Putamen (tissue), 1 donor: ENCODE measurements at places on chromosomes 4 and X.

DNA sequence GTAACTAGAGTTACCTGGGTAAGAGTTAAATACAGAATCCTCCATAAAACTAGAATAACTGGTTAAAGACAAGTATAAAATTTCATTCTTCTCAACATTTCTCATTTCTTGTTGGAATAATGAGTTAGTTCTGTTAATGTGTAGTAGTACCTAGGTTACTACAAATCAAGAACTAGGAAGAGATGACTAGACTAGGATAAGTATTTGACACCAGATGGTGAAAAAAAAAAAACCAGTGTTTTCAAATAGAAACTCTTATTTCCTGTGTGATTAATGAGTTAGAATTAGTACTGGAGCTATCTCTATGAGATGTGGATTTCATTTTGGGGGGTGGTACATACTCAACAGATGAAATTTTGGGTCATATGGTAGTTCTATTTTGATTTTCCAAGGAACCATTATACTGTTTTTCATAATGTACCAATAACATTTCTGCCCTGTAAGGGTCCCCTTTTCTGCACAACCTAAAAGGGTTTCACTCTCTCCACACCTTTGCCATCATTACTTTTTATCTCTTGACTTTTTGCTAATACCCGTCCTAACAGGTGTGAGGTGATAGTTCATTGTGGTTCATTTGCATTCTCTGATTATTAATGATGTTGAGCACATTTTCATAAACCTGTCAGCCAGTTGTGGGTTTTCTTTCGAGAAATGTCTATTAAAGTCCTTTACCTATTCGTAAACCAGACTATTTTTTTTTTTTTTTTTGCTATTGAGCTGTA is 1.7 kb upstream of the VCX start:
- DNase-seq, result no peak

DNA sequence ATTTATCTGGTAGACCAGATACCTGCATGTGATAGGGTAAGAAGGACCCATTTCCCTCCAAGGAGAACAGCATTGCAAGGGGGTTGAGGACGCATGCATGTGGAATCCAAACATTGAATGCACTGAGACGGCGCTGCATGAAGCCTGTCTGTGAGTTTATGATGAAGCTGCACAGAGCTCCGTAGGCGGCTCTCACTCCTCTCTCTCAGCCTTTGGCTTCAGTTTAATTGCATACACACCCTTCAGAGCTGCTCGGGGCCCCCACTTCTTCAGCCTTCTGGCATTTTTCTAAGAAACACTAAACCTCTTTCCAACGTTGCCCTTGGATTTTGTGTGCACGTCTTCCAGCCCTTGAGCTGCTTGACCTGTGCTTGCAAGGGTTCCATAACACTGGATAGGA is 176.6 kb downstream of the DHRSX start:
- DNase-seq, result no peak

- no peak for DNase-seq
Measured at GRCh38 chr4:168335621-168336020, 17.1 kb upstream of the DDX60 start.

DNA sequence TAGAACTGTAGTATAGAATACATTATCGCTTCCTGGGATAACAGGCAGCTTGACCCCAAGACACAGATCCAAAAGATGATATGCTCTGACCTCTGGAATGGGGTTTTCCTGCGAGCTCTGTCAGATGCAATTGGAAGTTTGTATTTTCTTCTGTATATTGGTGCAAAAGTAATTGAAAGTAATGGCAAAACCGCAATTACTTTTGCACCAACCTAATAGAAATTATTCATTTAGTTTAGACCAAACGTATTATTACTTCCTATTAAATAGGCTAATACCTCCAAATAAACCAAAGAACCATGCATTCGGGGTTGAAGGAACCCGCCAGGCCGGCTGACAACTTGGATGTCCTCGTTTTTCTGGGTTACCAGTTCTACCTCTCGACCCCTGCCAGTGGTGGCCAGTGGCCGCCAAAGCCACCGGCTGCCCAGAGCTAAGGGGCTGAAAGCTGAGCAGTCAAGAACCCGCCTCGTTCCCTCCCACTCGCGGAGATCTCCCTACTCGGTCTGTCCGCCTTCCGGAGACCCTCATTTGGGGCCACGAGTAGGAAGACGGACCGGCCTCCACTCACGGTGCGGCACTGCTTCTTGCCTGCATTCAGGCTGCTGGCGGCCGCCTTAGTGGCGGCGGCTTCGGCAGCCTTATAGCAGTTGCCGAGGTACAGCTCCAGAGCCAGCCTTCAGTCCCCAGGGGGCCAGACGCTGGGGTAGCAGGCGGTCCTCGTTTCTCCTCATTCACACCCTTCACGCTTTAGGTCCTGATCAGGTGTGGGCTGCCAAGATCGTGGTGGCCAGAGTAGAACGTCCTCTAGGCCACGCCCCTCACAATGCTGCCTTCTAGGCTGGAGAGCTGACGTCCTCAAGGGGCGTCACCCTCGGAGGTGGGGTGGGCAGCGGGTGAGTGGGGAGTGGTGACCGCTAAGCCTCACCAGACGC is 121.9 kb downstream of the RBMX2 start:
- peak; percentile 16 for DNase-seq

DNA sequence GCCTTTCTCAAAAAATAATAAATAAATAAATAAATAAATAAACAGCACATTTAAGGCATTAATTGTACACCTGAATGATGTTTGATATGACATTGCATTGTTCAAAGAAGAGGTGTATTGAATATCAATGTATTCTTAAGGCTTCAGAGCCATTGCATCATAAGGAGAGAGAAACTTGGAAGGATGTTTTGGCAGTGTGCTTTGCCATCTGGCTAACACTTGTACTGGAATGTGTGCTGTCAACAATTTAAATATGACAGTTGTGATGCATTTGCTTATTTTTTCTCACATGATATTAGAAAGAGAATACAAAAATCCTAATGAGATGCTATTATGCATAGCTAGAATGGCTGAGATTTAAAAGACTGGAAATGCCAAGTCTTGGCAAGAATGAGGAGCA is 67.8 kb downstream of the FAM133A start:
- no peak for DNase-seq

DNA sequence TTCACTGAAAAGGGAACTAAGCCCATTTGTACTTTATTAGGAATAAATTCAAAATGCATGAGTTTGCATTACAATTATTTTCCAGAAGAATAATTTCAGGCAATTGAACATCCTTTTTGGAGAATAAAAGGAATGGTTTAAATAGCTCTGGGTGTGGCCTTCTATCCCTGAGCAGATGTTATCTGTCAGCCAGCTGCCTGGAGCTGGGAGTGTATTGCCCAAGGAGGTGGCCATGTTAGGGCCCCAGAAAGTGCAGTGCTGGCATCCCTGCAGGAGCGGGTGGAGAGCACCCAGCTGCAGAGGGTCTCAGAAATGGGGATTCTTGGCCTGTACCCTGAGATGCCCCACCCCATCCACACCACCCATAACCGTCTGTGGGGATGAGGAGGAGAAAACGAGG is 21.6 kb upstream of the VEGFD start:
- DNase-seq, result no peak

GRCh38 chr4:153082322-153083301 is 121.6 kb upstream of the TRIM2 start:
- no peak for DNase-seq

GRCh38 chr4:46390355-46391058 is 579 bp upstream of the GABRA2 start:
- peak; percentile 42 for DNase-seq

GRCh38 chrX:39859991-39860861 is 237.5 kb downstream of the BCOR start:
- DNase-seq, result no peak

GRCh38 chrX:15790769-15791290 is 546 bp downstream of the ZRSR2 start:
- DNase-seq, result peak; percentile 18

DNA sequence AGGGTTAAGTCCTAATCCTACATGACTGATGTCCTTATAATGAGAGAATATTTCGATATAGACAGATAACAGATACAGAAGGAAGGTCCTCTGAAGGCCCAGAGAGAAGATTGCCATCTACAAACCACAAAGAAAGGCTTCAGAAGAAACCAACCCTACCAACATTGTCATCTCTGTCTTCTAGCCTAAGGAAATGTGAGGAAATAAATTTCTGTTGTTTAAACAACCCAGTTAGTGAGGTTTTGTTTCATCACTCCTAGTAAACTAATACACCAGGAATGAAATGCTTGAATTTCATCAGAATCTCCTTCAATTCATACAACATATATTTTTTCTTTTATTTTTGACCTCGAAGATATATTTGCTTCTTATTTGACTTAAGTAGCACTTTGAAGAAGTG is 1527.8 kb downstream of the STIM2 start:
- DNase-seq, result no peak

GRCh38 chr4:90889171-90889570 is 762.0 kb downstream of the CCSER1 start:
- DNase-seq, result peak; percentile 57

DNA sequence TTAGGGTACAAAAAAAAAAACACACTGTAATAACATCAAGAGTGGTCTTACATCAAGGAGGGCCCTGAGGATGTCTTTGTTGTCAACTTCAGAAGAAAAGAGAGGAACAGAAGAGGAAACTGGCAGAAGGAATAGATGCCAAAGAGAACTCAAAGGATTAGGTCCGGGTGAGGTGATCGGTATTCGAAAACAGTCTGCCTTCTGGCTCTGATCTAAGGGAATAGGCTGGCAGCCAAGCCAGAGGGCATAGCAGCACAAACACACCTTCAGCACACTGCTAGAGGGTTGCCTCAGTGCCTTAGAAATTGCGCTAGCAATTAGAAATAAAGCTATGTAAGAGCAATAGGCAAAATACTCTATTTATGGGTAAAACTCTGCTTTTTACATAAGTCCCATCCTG is 91.4 kb upstream of the TTC29 start:
- DNase-seq, result no peak

GRCh38 chrX:108097380-108097779 is 5.8 kb downstream of the ATG4A start:
- DNase-seq, result no peak

DNA sequence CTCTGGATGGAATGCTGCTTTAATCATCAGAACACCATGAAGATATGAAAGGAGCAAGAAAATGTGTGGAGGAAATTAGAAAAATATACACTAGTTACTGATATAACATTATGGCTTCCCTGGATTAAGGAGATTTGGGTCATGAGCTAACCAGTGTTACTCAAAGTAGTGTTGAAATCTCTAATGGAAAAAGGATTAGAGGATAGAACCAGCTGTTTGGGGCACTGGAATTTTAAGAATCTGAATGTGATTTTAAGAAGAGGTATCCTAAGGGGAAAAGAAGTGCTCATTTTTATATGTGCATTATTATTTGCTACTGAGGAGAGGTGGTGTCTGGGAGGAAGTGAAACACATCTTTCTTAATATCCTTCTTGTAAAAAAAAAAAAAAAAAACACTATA is 164.1 kb upstream of the PPARGC1A start:
- DNase-seq, result no peak

DNA sequence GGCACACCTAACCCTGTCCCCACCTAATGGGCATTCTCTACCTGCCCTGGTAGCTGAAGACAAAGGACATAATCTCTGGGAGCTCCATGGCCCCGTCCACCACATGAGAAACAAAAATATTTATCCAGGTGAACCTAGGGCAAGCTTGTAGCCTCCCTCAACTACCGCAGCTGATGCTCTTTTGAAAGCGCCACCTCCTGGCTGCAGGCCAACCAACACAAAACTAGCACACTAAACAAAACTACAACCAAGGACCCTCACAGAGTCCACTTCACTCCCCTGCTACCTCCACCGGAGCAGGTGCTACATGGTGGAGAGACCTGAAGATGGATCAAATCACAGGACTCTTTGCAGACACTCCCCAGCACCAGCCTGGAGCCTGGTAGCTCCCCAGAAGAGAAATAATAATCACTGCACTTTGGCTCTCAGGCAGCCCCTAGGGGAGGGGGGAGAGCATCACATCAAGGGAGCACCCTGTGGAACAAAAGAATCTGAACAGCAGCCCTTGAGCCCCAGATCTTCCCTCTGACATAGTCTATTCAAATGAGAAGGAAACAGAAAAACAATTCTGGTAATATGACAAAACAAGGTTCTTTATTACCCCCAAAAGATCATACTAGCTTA is 111.3 kb upstream of the ATP8A1 start:
- DNase-seq, result no peak

DNA sequence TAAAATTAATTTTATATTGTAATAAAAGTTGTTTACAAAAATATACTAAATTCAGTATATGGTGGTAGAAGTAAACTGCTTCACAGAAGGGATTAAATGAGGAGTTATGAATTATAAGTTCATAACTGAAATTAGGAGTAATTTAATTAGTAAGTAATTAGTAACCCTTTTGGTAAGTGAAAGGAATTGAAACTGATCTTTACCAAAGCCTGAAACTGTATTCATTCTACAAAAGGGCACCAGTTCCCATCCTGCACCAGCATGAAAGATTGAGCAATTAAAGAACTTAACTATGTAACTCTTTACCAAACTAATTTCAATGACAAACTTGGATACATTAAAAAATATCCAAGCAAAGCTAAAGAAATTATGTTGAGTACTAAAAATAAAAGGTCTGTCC is 8.2 kb downstream of the MED14 start:
- DNase-seq, result no peak

DNA sequence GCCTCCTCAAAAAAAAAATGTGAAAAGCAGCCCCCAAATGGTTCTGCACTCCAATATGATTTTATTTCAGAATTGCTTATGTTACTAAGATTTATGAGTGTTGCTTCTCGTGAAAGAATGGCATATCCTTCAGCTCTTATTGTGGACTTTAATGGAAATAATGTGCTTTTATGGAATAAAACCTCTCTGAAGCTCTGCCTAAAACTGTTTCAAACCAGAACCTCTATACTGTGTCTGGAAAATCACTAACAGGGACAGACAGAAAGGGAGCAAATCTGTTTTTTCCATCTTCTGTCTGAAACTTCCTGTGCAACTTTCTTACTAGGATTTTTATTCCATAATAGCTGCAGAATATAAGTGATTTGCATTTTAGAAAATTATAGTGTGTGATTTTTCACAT is 493.1 kb downstream of the ANKRD50 start:
- DNase-seq, result no peak

DNA sequence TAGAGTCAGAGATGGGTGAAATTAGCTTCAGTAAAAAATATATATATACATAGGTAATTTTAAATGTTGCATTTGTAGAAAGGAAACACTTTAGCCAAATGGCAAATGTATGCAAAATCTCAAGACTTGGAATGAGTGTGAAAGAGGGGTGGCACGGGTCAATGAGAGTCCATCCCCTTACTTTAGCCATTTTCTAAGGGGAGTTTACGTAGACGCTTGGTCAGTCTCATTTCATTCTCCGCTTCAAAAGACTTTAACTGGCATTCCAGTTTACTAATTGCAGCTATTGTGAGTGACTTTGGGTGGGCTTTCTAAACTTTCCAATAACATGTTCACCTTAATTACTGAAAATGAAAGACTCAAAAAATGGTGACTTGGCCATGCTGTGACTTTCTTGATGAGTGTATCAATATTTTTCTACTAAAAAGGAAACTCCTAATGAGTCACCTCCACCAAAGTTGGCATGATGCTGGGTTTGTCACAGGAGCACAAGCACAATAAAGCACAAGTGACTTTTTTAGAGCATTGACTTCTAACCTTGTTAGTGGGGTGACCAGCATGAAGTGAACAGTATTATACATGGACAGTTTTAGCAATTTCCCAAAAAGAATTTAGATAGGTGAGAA is 356.0 kb upstream of the RASGEF1B start:
- DNase-seq, result no peak
